Fibroblast of skin of scalp (primary cell): ENCODE measurements at places on chromosomes 16 and 17.

GRCh38 chr16:80994451-80994850 is 12.2 kb downstream of the CMC2 start:
- DNase-seq, result peak; percentile 47

DNA sequence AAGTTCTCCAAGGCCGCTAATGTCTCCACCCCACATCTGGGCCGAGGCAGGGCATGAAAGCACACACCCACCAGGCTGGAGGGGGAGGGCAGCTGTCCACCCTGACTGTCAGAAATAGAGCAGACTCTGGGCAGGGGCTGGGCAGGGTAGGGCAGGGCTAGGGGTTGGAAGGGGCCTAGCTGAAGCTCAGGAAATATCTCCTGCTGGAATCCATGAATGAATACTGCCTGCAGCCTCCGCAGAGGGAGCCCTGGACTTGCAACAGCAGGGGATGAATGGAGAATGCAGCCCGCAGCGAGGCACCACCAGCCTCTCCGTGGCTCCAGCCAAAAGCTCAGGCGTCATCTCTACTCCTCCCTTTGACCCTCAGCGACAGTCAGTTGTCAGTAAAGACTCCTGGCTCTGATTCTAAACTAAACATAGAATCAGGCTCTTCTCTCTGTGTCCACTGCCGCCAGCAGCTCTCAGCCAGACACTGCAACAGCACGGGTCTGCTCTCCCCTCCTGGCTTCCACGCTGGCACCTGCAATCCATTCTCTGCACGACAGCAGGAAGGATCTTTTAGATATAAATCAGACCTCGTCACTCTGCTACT is 23.9 kb upstream of the NGFR start:
- DNase-seq, result peak; percentile 47

GRCh38 chr17:75110234-75110937 is 617 bp downstream of the ARMC7 start:
- DNase-seq, result no peak

GRCh38 chr16:4733747-4734062 is 366 bp downstream of the ANKS3 start:
- no peak for DNase-seq

DNA sequence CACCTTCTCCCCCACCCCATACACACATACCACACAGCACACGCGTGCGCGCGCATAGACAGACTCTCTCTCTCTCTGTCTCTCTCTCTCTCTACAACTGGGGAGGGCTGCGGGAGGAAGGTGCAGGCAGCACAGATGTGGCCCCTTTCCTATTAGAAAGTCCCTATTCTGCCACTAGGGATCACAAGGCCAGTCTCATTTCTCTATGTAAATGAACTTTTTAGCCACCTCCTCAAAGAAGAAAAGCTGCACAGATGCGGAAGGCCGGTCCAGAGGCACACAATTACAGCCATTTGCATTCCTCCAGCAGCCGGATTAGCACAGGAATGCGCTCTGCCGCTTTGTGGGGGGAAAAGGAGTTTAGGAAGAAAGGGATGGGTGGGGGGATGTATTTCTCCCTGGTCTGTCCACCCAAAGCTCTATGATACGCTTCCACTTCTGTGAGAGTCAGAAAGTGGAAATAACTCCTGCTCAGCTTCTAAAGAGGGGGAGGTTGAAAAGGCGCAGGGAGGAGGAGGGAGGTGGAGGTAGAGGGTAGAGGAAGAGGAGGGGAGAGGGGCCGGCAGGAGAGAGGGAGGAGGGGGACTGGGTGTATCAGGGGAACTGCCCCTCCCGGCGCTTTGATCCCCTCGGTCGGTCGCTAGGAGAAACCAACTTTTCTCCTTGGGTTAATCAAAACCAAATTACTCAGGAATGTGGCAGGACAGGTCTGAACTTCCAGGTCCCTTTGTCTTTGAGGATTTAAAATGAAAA is 11.7 kb downstream of the ZFHX3 start:
- peak; percentile 55 for DNase-seq
